ENCODE measurements at places on chromosomes 6 and 20.

DNA sequence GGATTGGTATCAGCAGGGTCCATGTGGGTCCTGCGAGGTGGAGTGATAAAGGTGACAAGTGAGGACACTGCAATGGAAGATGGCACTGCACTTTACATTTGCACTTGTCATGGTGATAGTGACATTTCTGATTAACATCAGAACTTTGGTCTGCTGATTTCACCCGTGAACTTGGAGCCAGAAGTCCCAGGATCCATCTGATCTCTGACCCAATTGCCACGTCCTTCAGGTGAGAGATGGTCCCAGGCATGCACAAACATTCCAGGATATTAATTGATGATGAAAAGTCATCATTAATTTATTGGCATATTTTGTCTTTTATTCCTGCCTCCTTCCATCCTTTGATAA, 9.8 kb upstream of the GHRH start:
- no peak for DNase-seq

- DNase-seq: no peak
Observed at GRCh38 chr20:63118303-63119120, 97.4 kb downstream of the YTHDF1 start.

DNA sequence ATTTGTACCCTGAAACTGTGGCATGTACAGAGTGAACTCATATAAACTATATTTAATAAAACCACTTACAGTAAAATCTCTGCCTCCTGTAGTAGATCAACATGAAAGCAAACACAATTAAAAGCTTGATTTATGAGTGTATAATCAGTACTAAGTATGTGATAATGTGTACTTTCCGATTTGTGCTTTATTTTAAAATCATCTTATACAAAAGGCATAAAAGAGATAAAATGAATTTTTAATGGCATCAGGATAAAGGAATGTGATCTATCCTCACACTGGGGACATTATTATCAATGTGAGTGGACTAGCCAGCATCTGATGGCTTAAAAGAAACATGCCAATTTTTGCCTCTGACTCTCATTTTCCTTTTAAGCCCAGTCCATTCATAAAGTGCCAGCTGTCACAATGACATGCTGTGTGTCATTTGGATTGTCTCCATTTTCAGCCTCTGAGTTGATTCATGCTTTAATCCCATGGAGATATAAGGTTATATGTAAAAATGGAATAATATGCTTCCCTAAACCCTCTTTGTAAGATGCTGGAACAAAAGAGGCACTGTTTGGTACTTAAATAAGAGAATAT, 831.6 kb upstream of the EYS start:
- no peak for DNase-seq

DNA sequence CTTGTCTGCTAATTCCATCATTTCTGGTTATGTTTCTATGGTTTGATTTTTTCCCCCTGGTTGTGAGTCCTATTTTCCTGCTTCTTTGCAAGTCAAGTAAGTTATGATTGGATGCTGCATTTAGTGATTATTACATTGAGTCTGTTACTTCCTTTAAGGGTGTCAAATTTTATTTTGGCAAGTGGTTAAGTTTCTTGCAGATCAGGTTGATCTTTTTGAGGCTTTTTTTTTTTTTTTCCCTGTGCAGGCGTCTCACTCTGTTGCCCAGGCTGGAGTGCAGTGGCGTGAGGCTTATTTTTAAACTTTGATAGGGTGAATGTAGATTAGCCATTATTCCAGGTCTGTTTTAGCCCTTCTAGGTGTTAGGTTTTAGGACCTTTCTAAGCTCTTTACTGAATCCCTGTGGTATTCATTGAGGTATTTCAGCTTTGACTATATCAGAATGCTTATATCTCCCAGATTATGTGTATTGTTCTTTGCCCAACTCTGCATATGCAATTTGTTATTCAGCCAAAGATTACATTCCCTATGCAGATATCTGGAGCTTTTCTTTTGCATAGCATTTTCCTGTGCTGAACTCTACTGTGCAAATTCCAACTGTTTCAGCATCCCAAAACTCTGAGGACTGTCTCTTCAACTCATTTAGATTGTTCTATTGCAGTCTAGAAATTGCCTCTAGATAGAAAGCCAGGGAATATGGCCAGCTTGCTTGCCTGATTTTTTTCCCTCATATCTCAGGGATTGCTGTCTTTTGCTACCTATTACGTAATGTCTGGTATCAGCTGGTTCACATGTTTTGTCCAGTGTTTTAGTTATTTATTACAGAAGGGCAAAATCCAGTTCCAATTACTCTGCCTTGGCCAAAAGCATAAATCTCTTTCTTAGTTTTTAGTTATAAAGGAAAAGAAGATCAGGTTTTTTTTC, 113.3 kb downstream of the AFG1L start:
- no peak for DNase-seq

GRCh38 chr6:152426276-152426675, 210.9 kb downstream of the SYNE1 start:
- no peak for DNase-seq

GRCh38 chr6:129717277-129717676, 7.3 kb upstream of the ARHGAP18 start:
- no peak for DNase-seq

- no peak for DNase-seq
Observed at GRCh38 chr20:8777911-8778310, 291.0 kb upstream of the PLCB4 start.

DNA sequence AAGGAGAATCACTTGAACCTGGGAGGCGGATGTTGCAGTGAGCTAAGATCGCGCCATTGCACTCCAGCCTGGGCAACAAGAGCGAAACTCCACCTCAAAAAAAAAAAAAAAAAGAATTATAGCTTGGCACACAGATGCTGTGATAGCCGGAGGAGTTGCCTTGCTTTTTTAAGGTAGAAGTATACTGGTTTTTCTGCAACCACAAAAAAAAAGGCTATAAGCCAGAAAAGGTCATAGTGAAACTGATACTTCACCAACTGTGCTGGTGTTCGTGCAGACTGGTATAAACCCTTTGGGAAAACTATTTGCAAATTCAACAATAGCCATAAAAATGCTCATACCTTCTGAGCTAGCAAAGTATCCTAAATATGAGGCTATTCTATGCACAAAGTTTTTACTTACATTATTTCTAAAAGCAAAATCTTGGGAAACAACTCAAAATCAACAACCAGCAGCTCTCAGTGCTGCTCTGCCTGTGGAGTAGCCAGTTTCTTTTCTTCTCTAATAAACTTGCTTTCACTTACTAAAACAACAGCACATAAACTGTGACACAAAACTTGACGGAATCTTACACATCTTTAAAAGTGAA, 44.0 kb downstream of the B4GALT5 start:
- DNase-seq: no peak

- DNase-seq: no peak
Observed at GRCh38 chr6:129586815-129587214, 123.2 kb downstream of the ARHGAP18 start.

- DNase-seq: no peak
Observed at GRCh38 chr6:119187596-119187995, 109.1 kb upstream of the FAM184A start.

GRCh38 chr6:37785663-37786270, 33.8 kb upstream of the ZFAND3 start:
- no peak for DNase-seq

- no peak for DNase-seq
Observed at GRCh38 chr6:109263873-109264700, 118.2 kb downstream of the CD164 start.

DNA sequence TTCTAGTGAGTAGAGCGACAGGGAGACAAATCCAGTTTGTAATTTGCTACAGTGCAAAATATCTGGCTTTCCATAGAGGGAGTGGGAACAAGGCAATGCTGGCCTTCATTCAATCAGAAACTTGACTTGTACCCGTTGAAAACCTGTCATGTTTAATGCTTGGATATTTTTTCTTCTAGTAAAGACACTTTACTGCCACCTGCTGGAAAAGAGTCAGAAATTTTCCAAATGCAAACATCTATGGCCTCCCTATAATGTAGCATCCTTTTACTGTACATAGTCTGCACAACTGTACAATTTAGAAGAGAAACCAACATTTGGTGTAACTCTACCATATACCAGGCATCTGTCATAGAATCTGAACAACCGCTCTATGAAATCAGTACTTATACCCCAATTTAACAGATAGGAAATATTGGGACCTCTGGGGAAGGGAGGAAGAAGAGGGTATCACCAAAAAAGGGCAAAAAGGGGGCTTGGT, 16.7 kb upstream of the TBC1D20 start:
- DNase-seq: peak; percentile 24

DNA sequence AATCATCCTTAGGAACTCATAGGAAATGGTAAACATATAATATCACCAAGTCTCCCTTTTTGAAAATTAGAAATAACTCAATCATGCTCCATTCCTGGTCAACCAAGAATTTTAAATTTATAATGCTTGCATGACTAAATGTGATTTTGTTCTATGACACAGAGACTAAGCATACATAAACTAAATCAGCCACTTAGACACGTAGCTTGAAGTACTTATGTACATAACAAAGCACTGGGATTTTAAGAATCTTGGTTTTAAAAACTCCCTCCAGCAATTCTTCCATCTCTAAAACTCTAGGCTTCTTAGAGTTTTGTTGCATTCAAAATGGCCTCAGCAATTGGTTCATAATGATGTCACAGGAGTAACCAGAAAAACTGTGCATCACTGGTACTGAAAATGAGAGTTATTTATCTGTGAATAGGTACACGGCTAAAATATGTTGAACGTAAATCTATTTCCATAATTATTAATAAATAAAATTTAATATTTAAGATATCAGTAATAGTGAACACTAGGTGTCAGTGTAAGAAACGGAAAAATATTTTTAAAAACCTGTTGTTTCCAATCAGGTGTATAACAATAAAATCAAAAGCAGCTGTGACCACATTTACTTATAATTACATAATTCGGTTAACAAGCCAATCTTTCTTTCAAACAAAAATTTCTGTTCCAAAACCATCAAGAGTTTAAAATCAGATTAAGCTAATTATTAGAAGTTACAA, 241.6 kb upstream of the RUNX2 start:
- no peak for DNase-seq

DNA sequence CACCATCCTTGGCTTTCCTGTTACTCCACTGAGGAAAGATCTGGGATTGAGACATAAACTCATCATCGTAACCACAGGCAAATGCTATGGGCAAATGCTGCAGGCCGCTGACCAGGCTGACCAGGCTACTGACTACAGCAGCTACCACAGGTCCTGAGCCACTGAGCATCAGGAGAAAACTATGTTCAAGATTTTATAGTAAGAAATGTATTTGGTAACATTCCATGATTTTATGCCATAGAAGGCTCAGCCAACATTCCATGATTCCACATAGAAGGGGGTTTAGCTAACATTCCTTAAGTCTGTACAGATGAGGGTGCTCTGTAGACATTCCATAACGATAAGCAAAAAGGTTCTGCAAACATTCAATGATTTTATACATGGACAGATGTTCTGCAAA, 16.1 kb upstream of the B4GALT5 start:
- no peak for DNase-seq

GRCh38 chr6:43772681-43773049, 2.7 kb downstream of the VEGFA start:
- no peak for DNase-seq

DNA sequence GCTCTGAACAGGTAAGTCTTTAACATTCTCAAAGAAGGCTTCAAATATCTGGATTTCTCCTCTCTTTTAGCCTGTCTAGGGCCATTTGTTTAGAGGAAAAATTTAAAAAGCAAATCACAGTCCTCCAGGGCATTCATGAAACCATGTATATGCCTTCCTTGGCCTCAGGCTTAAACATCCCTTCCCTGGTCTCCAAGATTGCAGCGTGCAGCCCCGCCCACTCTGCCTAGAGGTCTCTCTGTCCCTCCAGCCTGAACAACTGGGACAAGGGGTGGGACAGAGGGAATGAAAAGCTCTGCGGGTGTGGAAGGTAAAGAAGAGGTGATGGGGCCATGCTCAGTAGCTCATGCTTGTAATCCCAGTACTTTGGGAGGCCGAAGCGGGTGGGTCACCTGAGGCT, 9.8 kb upstream of the CBFA2T2 start:
- DNase-seq: no peak

GRCh38 chr20:34713194-34713943, 9.2 kb downstream of the TP53INP2 start:
- peak; percentile 9 for DNase-seq

GRCh38 chr6:113293423-113293740, 563.8 kb upstream of the MARCKS start:
- no peak for DNase-seq

DNA sequence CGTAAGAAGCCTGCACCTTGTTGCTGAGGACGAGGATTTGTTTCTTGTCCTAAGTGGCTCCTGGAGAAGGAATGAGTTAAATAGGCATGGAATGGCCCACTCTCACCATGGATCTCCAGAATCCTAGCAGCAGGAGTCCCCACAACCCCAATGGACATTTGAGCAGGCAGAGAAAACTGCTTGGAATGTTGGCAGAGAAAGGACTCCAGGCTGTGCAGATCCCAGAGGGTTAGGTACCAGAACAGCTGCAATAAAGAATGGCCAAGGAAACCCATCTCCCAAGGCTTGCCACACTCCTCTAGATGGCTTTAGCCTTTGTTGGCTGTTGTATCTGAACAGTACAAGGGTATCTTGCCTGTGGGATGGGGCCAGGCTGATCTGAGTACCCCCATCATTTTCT, 1415.7 kb upstream of the ADGRB3 start:
- no peak for DNase-seq

DNA sequence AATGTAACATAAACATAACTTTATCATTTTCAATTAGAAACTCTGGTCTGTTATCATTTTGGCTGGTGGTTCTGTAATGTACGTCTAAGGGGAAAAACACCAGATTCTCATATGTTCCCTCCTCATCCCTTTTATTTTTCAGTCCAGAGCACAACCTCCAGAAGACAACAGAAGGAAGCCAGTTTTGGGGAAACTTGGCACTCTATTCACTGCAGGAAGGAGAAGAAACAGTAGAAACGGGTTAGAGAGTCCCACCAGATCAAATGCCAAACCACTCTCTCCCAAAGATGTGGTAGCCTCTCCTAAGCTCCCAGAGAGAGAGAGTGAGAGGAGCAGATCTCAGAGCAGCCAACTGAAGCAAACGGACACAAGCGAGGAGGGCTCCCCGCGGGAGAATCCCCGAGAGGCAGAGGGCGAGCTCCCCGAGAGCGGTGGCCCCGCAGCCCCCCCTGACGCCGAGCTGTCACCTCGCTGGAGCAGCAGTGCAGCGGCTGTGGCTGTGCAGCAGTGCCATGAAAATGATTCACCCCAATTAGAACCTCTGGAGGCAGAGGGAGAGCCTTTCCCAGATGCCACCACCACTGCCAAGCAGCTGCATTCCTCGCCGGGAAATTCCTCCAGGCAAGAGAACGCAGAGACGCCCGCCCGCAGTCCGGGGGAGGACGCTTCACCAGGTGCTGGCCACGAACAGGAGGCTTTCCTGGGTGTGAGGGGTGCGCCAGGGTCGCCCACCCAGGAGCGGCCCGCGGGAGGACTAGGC, 117.8 kb downstream of the RTN4IP1 start:
- DNase-seq: no peak

DNA sequence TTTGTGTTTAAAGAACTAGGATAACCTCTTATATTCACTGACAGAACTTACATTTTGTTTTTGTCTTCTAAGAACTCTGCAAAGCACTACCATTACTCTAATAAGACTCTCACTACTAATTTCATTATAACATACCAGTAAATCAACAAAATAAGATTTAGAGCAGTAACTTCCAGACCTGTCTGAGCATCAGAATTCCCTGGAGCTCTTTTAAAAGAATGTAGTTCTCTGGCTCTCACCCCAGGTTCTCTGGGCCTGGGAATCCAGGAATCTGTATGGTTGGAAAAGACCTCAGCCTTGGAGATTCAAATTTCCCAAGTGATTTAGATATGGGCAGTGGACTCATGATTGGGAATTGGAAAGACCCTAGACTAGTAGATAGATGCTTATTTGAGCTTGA, 89.4 kb downstream of the JAG1 start:
- DNase-seq: no peak
